Caudate nucleus (tissue), 63 donors: ENCODE measurements at places on chromosomes 12 and 14.

DNA sequence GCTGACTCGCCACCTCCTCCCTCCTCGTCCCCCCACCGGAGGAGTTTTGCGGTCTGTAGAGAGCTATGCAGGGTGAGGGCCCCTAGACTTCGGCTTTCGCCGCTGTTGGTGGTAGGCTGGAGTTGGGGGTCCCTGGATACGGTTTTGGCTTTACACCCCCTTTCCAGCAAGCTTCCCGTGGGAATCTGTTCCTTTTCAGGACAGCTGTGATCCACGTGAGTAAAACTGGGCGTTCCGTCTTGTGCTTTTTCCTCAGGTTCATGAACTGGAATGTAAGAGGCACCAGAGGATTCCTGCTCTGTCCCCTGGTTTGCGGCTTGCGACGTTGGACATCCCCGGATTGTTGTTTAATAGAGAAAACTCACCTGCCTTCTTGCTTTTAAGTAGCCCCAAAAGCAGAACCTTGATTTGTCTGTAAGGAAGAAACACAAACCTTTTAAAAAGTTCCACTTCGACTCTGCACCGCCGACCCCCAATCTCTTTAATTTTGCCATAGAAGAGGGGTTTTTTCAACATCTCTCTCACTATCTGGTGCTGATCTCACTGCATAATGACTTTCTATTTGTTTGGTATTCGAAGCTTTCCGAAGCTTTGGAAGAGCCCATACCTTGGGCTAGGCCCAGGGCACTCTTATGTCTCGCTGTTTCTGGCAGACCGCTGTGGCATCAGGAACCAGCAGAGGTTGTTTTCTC, 490 bp downstream of the PRORP start:
- no peak for DNase-seq

- no peak for DNase-seq
Measured at GRCh38 chr14:66508846-66509621, 1.1 kb downstream of the GPHN start.

GRCh38 chr14:30596935-30597334, 25.2 kb upstream of the SCFD1 start:
- DNase-seq = no peak

- DNase-seq = no peak
Measured at GRCh38 chr12:28378736-28379135, 188.5 kb downstream of the CCDC91 start.

DNA sequence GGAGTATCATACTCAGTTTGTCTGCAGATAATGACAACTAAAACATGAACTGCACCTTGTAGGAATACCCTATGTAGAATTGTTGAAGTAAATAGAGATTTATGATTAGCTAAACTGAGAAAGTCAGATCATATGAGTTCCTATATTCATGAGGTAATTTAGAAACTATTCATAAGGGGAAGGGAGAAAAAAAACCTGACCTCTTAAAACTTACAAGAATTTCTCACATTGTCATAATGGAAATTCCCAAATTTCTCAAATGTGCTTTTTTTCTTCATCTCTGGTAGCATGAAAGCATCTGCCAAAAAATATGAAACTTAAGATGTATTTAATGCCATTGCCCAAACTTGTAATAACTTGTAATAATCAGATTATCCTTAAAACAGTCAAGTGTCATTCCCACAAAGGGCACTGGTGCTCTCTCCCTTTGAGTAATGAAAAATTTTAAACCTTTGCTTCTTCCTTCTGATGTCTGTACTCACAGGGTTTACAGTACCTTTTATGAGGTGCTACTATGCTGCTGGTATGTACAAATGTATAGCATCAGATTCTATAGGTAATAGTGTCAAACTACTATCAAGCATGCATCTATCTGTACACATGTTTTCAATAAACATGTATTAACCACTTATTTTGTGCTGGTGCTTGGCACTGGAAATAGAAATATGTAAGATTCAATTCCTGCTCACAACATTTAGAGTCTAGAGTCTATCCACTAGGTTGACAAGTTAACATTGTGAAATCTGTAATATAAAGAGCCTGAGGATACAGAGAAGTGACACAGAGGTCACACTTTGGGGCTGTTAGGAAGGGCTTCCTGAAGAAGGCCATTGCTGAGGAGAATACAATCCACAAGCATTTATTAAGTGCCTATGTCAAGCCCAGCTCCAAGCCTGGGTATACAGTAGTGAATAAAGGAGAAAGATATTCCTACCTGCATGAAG, 17.4 kb upstream of the DRAM1 start:
- DNase-seq = no peak

GRCh38 chr12:57092529-57092862, 3.6 kb downstream of the NAB2 start:
- DNase-seq = no peak

DNA sequence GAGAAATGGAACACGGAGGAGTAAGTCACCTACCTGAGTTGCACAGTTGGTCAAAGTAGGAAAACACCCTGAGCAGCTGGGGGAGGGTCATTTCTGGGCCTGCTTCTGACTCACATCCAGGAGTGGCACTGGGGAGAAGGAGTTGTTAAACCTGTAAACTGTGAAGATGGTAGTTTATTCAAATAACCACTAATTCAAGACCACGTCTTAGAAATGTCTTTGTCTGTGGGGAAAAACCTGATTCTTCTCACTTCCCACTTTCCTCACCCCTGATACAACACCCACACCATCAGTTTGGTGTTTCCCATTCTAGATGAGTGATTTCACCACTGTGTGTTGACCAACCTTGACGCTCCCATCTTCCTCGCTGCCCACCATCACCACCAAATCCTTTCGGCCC, 207.1 kb downstream of the ANO4 start:
- DNase-seq = no peak

DNA sequence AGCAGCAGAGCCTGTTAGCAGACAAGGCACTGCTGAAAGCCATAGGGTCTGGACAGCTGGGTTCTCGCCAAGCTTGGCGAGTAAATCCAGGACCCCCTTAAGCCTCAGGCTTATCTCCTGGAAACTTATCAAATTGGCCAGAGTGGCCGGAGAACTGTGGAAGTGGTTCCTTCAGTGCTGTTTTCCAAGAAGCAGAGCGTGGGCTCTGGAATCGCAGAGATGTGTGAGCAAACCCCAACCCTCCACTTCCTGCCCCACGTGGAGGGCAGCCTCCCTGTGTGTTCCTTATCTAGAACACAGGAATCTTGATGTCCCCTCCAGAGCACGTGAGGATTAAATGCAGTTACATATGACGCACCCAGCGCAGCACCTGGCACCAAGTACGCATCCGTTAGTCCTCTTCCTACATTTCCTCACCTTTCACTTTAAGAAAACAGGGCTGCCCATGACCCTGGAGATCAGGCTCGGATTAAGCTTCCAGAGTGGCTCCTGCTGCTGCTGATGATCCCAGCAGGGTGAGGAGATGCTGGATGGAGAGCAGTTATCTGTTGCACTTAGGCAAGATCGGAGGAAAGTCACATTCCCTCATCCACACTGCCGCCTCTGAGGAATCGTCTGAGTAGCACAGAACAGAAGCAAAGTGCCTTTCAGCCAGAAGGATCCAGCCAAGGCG, 35.0 kb downstream of the MMAB start:
- DNase-seq = no peak

DNA sequence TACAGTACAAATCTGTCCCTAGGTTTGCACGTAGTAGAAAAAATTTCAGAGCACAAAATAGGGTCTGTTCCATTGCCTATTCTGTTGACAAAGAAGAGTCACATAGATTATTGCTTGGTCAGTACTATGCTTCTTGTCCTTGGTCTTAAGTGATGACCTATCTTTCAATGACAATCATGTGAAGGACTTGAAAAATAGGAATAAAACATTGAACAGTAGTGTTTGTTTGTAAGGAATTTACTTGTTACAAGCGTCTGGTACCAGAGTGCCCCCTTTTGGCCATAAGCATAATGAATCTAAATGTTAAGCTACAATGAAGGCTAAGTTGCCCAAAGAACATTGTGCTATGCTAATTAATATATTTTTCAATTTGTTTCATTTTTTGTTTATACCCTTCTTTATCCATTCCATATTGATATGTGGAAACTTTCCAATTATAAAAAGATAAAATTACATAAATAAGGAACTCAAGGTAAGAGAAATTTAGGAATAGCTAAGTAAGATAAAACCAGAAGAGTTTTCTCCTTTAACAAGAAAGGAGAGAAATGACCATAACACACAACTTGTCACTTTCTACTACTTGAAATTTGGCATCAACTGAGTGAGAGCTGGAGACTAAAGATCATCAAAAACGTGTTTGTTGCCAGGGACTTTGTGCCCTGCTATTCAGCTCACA, 204.7 kb downstream of the EPS8 start:
- DNase-seq = no peak

DNA sequence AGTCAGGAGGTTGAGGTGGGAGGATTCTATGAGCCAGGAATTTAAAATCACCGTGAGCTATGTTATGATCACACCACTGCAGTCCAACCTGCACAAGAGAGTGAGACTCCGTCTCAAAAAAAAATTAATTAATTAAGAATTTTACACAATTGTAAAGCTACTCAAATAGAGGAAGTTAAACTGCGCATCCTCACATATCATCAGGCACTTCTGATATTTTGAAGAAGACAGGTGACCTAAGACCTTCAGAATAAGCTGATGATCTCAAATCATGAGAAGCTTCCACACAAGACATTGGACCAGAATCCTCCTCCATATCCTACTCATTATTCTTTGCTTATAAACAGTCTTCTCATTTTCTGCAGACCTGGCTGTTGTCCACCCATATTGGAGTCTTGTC, 800.9 kb downstream of the TMEM121 start:
- no peak for DNase-seq

DNA sequence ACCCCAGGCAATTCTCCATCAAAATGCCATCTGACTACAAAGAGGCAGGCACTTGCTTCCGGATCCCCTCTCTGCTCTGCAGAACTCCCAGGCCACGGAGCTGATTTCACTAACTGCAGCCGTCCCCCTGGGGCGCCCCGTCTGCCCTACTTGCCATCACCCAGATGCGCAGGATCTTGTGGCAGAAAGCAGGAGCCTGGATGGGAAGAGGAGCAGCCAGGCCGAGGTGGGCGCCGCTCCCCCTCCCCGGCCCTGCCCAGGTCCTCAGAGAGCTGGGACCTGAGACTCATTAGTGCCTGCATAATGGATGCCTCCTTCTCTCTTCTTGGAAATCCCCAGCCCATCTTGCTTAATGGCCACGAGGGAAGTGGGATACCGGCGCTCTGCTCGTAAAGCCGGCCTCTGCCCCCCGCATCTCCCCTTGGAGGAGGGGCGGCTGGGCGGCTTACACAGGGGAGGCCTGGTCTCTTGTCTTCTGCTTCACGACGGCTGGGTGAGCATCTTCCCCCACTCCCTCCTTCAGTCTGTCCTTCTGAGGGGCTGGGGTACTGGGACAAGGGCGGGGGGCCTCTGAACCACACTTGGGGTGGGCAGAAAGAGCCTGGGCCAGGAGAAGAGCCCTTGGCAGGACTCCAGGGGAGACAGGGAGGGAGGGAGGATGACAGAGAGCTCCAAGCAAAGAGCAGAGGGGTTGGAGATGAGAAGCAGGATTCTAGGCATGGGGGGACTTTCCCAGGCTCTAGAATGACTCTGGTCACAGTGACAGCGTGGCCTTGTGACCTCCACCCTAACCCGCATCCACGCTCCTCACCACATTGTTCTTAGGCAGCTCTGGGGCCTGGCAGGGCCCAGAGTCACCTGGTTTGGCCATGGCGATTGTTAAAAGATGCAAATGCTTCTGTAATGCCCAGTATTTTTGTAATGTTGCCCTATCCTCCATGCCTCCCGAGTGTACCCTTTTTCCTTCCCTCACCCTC, 19.4 kb upstream of the EML1 start:
- DNase-seq = no peak

DNA sequence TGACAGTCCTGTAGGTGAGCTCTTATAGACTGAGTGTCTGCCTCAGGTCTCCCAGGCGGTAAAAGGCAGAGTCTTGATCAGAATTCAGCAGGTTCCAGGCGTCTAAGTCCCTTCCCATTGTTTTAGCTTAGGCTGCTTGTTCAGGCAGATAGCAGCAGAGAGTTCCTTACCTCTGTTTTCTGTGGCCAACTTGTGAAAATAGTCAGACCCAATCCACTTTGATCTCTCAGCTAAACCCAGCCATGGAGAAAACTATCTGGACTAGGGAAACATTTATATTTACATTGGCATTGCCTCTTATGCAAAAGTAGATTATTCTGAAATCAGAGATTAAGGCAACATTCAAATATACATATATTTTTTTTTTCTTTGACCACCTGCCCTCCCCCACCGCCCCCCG, 21.4 kb downstream of the CCDC62 start:
- no peak for DNase-seq

DNA sequence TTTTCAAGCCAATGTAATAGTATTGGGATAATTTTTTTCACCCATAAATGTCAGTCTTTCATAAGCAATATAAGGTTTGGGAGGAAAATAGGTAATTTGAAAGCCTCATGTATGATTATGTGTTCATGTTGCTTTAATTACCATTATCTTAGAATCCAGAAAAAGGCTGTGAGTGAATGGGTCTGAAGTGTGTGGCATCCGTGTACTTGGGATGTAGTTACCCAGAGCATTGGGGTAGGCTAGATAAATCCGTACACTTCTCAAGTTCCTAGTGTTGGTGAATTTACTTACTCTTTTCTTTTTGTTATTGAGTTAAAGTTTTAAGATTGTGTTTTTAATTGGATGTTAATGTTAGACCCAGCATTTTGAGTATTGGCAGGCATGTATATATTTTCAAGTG, 104.4 kb downstream of the FGD4 start:
- no peak for DNase-seq

- DNase-seq = no peak
Measured at GRCh38 chr12:52264435-52264825, 10.0 kb upstream of the KRT86 start.

- no peak for DNase-seq
Measured at GRCh38 chr12:18421867-18422266, 160.5 kb downstream of the PIK3C2G start.

GRCh38 chr12:118655588-118655987, 279.2 kb downstream of the SUDS3 start:
- no peak for DNase-seq

DNA sequence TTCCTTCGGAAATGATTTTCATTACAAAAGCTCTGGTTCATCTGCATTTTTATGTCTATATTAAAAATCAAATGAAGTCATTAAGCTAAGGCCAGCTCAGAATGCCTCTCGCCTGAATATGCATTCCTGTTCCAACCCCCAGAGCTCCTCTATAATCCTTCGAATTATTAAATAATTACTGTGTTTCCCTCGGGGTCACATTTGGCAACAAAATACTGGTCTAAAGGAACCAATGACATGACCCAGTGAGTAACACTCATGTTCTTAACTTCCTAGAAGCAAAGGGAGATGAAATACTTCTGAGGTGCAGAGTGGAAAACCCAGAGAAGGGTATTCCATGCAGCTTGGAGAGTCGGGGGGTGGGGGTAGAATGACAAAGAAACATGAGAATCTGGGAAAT, 68.3 kb downstream of the FOXN3 start:
- DNase-seq = no peak

DNA sequence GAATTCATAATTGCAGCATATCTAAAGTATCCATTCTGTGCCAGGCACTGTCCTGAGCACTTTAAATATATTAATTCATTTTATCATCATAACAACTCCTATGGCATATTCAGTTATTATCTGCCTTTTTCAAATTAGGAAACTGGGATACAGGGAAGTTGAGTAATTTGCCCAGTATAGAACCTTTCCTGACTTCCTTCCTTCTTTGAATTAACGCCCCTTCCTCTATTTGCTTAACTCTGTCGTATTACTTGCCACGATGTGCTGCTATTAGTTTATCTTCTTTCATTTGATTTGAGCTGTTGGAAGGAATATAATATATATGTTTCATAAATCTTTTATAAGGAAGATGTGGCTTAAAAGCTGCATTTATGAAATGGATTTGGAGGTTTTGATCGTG, 25.4 kb upstream of the FAM177A1 start:
- DNase-seq = no peak
